IMR-90 (cell line): ENCODE measurements at places on chromosomes 7 and 10. TPM values are rescaled to one million over a fixed set of nuclear protein-coding genes. Genes with fewer than 3 reads are reported as not detected.
A peak's percentile ranks its signal among the peaks of the same experiment; 100 is the strongest.

The AMZ1 gene
- total RNA-seq, result 0.54 and 0.83 TPM in 2 replicates

The CLDN4 gene
- total RNA-seq, result 2.9 and 3.9 TPM in 2 replicates

The EPO gene
- not detected in 2 replicates for total RNA-seq

The UTF1 gene
- total RNA-seq, result not detected in 2 replicates

The ASAH2 gene
- total RNA-seq, result 0.18 and 1.1 TPM in 2 replicates

- peaks cover 22% of the 10 kb centered on the region for H3K4me1 ChIP-seq
- no peak overlapping the region; the same call in 1 of the 2 replicates for H3K27ac ChIP-seq
- H3K27me3 ChIP-seq, result no peaks in the 10 kb centered on the region
- no peaks in the 10 kb centered on the region for H3K36me3 ChIP-seq
Measured at GRCh38 chr10:69057951-69058297, 30.0 kb upstream of the SRGN start.

DNA sequence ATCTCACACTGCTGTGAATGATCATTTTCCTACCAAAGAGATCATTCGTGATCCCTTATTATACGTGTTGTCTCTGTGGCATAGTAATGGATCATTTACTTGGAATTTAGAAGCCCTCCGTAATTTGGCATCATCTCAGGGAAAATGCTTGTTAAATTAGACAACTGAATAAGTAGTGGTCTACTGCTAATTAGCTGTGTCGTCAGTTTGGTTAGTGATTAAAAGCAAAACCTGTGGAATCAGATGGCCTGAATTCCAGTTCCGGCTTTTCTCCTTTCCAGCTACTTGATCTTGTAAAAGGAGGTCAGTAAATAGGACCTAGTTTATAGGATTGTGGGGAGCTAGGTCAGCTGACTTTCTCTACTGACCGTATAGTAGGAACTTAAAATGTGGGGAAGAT, 65.6 kb downstream of the RBM33 start:
- peaks cover 47% of the 10 kb centered on the region for H3K36me3 ChIP-seq
- no peaks in the 10 kb centered on the region for H3K27me3 ChIP-seq
- H3K27ac ChIP-seq, result no peak overlapping the region
- DNase-seq, result no peak
- no peaks in the 10 kb centered on the region for H3K4me1 ChIP-seq
- H3K4me3 ChIP-seq, result no peak overlapping the region

DNA sequence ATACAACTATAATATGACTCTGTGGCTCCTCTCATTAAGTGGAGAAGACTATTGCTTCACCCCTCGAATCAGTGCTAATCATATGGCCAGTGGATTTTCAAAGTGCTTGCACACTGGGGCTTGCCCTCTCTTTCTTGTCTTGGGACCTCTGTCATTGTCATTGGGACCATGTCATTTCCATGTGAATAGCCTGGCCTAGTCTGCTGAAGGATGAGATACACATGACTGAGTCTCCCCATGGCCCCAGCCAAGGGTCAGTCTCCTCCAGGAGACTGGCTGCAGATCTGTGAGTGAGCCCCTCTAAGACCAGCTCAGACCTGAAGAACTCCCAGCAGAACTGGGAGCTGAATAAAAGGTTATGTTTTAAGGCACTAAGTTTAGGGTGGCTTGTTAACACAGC, 39.5 kb downstream of the PKD1L1 start:
- DNase-seq, result no peak
- no peak overlapping the region for H3K27ac ChIP-seq
- no peaks in the 10 kb centered on the region for H3K36me3 ChIP-seq
- H3K27me3 ChIP-seq, result peaks cover 39% of the 10 kb centered on the region
- no peak overlapping the region for H3K4me3 ChIP-seq

- peak; percentile 49 for DNase-seq
- H3K27me3 ChIP-seq, result no peaks in the 10 kb centered on the region
- no peaks in the 10 kb centered on the region for H3K4me1 ChIP-seq
- H3K36me3 ChIP-seq, result no peaks in the 10 kb centered on the region
- no peak overlapping the region for H3K4me3 ChIP-seq
Measured at GRCh38 chr7:75854233-75854632, 24.6 kb upstream of the RHBDD2 start.

GRCh38 chr7:159033473-159033825, 111.2 kb downstream of the VIPR2 start:
- H3K27me3 ChIP-seq, result no peaks in the 10 kb centered on the region; the same call in 1 of the 2 replicates
- H3K4me3 ChIP-seq, result no peak overlapping the region
- no peaks in the 10 kb centered on the region for H3K36me3 ChIP-seq

GRCh38 chr7:130393841-130394411, 13.6 kb downstream of the CPA1 start:
- H3K27ac ChIP-seq, result no peak overlapping the region
- no peak overlapping the region for H3K4me3 ChIP-seq
- no peaks in the 10 kb centered on the region for H3K27me3 ChIP-seq

GRCh38 chr10:19756919-19757318, 59.3 kb upstream of the PLXDC2 start:
- H3K4me1 ChIP-seq, result no peaks in the 10 kb centered on the region
- H3K27me3 ChIP-seq, result no peaks in the 10 kb centered on the region
- DNase-seq, result no peak
- H3K4me3 ChIP-seq, result no peak overlapping the region
- H3K36me3 ChIP-seq, result no peaks in the 10 kb centered on the region
- H3K27ac ChIP-seq, result no peak overlapping the region

DNA sequence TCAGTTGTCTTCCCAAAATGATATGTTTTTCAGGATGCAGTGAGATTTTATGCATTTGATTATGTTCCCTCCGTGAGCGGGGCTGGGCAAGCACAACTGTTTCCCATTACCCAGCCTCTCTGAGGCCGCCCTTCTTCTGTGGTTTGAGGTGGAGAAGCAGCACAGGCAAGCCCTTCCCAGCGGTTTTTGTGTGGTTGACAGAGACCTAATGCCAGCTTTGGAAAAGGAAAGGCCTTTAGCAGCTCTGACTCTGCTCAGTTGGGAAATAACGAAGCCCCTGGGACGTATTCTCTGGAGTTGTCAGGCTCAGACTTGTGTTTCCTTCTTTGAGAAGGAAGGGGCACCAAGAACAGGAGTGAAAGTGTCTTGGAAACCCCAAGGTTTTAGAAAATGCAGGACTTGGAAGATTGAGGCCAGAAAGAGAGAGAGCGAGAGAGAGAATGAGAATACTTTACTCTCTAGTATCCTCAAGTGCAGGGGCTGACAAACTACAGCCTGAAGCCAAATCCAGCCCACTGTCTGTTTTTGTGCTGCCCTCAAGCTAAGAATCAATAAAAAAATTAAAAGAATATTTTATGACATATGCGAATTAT, 20.6 kb upstream of the PDCD4 start:
- no peak overlapping the region for H3K4me3 ChIP-seq
- no peaks in the 10 kb centered on the region for H3K4me1 ChIP-seq
- no peak for DNase-seq
- no peaks in the 10 kb centered on the region for H3K36me3 ChIP-seq
- no peak overlapping the region for H3K27ac ChIP-seq

DNA sequence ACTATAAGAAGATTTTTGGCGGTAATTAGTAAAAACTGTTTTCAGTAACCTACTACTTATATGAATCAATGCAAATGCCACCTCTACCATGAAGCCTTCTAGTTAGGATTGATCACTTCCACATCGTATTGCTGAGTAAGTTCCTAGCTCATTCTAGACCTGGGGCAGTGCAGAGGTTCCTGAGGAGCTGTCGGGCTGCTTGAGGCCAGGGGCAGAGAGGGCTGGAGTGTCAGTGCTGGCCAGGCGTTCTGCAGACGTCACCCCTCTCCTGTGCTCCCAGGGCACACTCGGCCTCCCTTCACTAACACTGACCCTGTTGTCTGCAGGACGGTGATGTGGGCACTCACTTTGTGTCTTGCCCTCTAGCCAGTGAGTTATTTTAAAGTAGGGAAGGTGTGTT, 275.7 kb downstream of the CELF2 start:
- no peaks in the 10 kb centered on the region for H3K4me1 ChIP-seq
- H3K27ac ChIP-seq, result no peak overlapping the region
- no peak overlapping the region for H3K4me3 ChIP-seq
- H3K36me3 ChIP-seq, result no peaks in the 10 kb centered on the region
- no peaks in the 10 kb centered on the region for H3K27me3 ChIP-seq

GRCh38 chr7:37076668-37077067, 352.4 kb upstream of the AOAH start:
- DNase-seq, result no peak
- no peak overlapping the region for H3K27ac ChIP-seq
- H3K27me3 ChIP-seq, result no peaks in the 10 kb centered on the region; the same call in 1 of the 2 replicates
- no peaks in the 10 kb centered on the region for H3K36me3 ChIP-seq
- no peak overlapping the region for H3K4me3 ChIP-seq
- H3K4me1 ChIP-seq, result no peaks in the 10 kb centered on the region

GRCh38 chr10:131034451-131034850, 277.1 kb downstream of the TCERG1L start:
- H3K4me1 ChIP-seq, result no peaks in the 10 kb centered on the region
- no peak for DNase-seq
- H3K36me3 ChIP-seq, result no peaks in the 10 kb centered on the region
- no peak overlapping the region for H3K27ac ChIP-seq

DNA sequence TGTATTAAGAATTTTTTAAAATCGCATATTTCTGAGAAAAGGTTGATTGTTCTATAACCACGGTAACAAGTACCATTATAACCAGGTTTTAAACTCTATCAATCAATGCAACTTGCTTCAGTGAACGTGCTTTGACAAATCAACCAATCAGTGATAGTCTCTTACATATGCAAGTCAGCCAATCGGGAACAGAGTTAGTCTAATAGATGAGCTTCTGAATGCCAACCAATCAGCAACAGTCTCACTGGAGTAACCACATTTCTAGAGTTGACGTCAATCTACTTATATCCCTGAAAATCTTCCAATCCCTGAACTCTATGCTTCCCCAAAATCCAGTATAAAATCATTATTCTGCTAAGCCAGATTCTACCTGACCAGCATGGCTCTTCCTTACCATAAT, 44.7 kb upstream of the TRUB1 start:
- DNase-seq, result peak; percentile 15
- no peaks in the 10 kb centered on the region for H3K36me3 ChIP-seq
- H3K27ac ChIP-seq, result no peak overlapping the region
- no peak overlapping the region for H3K4me3 ChIP-seq
- H3K27me3 ChIP-seq, result no peaks in the 10 kb centered on the region
